ENCODE measurements at places on chromosomes 13 and 19.

- no peak for DNase-seq
Measured at GRCh38 chr13:49308097-49308875, 60.6 kb downstream of the CDADC1 start.

DNA sequence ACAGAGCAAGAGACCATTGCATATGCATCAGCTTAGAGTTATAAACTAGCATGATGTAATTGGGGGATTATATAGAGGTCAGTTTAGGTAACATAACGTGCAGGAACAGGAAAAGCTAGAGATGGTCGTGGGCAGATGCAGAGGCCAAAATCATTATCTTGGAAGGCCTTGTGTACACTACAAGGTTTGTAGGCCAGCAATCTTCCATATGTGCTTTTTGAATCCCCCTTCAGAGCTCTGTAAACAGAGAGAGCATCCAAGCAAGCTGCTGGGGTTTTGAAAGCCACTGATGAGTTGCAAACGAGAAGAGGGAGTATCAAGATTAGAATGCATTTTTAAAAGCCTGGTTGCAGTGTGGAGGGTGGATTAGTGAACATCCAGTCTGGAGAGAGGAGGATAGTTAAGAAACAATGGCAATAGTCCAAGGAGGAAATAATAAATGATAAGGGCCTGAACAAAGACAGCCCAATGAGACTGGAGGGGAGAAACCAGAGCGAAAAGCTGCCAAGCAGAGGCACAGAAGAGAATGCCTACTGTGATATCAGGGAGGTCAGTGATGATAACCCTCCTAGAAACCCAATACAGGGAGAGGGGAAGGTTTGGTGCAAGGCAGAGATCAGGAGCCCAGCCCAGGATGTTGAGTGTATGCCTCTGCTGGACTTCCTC, 109.6 kb downstream of the ZAR1L start:
- DNase-seq = no peak

GRCh38 chr13:98406971-98407370, 169.9 kb downstream of the STK24 start:
- no peak for DNase-seq

DNA sequence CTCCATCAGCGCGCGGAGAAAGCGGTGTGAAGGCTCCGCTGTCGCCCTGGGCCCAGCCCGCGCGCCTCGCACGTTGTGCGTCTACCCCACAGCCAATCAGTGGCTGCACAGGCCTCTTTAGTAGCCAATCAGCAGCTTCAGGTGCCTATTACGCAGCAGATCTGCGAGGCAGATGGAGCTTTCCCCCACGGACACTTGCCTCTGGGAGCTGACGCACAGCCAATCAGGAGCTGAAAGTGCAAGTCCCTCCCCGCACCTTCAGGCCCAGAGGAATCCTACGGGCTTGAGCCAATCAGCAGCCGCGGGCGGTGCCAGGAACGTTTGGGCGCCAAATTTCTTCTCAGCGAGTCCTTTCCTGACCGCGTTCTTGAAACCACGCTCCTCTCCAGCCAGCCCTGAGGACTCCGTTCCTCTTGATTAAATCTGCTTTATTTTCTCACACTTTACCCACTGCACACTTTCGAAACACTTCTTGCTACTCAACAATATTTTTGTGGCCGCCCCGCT, 39.9 kb downstream of the SIGLEC7 start:
- DNase-seq = peak; percentile 81

GRCh38 chr13:35791184-35791851, 314.8 kb upstream of the MAB21L1 start:
- no peak for DNase-seq

GRCh38 chr13:114219392-114219791, 15.3 kb upstream of the CDC16 start:
- no peak for DNase-seq

DNA sequence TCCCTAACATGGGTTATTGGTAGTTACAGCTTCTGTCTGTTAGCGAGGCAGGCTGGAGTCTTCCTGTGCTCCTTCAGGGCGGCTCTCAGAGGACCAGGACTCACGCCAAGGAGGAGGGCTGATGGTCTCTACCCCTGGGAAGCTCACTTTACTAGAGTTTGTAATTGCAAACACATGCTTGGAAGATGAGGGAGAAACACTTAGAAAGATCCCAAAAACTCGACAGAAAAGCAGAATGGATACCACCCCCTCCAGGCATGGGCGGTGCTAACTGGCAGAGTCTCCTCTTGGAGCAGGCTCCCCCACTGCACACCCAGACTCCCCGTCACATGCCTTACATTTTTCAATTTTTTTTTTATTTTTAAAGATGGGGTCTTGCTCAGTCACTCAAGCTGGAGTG, 62.0 kb downstream of the PARP4 start:
- no peak for DNase-seq

DNA sequence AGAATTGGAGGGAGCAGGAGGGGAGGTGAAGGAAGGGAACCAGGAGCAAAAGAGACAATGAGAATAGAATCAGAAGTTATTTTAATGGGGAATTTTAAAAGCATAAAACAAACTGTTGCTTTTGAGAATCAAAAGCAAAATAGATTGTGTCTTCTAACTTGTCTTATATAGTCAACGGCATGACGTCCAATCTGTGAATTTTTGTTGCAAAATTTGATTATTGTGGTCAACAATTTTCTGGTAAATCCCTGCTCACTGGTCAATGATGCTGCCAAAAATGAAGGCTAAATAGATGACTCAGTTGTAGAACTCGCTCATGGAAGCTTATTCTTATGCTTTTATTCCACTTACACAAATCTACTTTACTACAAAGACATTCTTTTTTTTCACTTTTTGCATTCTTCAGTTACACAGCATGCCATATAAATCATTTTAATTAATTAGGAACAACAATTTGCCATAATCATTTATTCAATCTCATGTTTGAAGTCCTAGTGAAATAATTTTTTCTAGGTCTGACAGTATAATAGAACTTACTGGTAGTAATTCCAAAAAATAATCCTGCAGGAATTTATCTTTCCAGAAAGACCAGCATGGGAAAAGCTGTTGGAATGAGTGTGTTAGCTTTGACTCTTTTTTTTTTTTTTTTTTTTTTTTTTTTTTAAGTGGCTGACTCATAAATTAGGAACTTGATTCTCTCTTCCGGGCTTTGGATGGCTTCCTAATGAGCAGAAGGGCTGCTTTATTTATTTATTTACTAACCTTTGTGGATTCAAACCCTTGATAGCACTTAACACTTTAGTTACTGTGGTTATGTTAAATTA, 256.9 kb downstream of the SPRY2 start:
- peak; percentile 22 for DNase-seq

DNA sequence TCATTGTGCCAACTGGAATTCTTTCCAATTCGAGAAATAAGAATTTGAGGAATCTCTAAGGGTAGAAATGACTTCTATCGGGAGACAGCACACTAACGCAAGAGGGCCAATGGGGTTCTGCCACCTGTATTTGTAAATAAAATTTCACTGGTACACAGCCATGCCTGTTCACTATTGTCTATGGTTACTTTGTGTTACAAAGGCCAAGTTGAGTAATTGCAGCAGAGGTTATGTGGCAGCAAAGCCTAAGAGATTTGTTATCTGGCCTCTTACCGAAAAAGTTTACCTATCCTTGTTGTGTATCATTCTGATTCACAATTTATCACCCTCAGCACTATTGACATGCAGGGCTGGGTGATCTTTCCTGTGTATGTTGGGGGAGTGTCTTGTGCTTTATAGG, 278.0 kb downstream of the KLF5 start:
- no peak for DNase-seq

DNA sequence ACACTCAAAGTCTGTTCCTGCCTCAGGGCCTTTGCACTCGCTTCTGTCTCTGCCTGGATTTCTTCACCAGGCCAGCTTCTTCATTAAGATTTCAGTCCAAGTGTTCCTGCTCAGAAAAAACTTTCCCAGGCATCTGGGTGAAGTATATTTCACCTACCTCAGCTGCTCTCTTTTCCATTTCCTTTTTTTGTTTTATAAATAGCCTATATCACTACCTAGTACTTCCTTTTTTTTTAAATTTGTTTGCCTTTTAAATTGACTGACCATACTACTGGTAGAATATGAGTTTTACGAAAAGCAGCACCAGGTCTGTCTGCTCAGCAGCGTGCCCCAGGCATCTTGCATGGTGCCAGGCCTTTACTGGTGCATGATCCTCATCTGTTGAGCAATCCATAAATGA, 1064.4 kb downstream of the UQCRFS1 start:
- no peak for DNase-seq

GRCh38 chr19:46925548-46925950, 64.8 kb downstream of the ARHGAP35 start:
- no peak for DNase-seq

- peak; percentile 95 for DNase-seq
Measured at GRCh38 chr13:19181621-19182485, at the start of gene TUBA3C. Gene TUBA3C (minus strand): TSS chr13:19181824. CDS start chr13:19181747, 77 bp downstream.

- no peak for DNase-seq
Measured at GRCh38 chr13:97266772-97267417, 44.8 kb downstream of the MBNL2 start.

- DNase-seq = peak; percentile 28
Measured at GRCh38 chr13:48950501-48950875, 25.2 kb upstream of the FNDC3A start.

DNA sequence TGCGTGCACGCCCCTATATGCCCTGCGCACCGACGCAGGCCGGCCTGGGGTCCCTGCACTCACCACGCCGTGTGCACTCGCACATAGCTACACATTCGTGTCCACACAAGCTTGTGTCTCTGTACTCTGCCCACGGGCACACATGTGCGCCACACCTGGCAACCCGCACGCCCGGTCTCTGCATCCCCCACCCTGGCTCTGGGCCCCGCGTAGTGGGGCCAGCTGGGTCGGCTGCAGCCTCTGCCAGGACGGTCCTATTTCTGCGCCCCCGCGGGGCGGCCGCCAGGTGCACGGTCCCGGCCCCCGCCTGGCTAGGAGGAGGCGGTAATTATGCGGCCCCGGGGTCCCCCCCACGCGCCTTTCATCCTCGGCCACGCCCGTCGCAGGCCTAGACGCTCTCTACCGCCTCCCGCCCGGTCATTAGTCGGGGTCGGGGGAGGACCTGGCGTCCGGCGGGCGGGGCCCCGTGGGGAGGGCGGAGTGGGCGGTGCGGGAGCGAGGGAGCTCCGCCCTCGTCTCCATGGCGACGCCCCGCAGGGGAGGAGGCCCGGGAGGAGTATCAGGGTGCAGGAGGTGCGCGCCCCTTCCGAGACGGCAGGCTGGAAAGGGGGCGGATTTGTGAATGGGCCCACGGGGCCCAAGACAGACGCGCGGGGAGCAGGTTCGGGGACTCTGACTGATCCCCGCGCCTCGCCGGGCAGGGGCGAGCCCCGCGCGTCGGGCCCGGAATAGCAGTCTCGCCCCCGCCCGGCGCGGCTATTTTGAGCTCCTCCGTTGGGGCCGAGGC, 2.8 kb upstream of the CIRBP start:
- peak; percentile 81 for DNase-seq

DNA sequence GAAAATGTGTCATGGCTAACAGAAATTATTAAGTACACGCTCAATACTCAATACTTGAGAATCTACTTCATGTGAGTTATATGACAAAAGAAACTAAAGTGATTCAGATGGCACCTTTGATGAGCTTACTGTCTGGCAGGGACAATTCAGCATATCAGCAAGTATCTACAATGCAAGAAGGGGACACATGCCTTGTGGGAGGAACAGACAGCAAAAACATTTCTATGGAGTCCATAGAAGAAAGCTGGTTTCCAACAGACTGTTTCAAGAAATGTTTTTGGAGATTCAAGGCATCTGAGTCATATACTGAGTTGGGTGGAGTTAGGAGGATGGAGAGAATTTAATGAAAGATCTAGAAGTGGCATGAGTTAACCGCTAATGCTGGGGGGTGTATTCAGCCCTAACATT, 54.7 kb downstream of the MBNL2 start:
- DNase-seq = no peak

- DNase-seq = no peak
Measured at GRCh38 chr19:35569281-35569781, 5.9 kb upstream of the ATP4A start.

- DNase-seq = no peak
Measured at GRCh38 chr19:10797541-10798256, 38.3 kb downstream of the TMED1 start.

- no peak for DNase-seq
Measured at GRCh38 chr13:106472621-106473020, 62.8 kb downstream of the EFNB2 start.

DNA sequence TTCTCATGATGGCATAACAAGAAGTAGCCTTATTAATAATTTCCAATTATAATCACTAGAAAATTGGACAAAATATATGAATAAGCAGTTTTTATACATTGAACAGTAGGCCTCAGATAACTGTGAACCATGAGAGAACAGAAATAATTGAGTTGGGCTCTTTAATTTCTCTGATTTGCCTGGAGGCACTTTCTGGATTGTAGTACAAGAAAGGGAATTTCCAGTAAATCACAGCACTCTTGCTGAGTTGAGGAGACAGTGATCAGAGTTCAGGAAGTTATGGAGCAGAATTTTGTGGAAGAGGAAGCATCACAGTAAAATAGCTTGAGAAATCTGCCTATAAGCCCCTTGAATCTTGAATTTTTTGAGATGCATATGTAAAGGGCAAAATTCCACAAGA, 216.2 kb downstream of the MAB21L1 start:
- no peak for DNase-seq

GRCh38 chr13:46160471-46161066, 21.4 kb downstream of the LCP1 start:
- peak; percentile 39 for DNase-seq

DNA sequence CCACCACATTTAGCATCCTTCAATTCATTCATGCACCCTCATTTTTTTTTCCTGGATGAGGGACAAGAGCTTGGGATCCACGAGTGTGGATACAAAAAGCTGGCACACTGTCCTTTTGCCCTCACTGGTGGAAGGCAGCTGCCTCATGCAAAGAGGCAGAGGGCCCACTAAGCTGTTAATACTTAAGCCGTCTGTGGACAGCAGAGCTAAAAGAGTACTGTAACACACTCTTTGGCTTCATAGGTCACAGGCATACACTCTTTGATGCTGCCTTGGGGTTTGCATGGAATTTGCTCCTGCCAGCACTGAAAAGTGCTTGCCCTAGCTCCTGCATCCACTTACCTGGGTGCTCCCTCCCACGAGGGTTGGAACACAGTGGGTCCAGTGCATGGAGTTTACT, 978.4 kb upstream of the SPRY2 start:
- no peak for DNase-seq

DNA sequence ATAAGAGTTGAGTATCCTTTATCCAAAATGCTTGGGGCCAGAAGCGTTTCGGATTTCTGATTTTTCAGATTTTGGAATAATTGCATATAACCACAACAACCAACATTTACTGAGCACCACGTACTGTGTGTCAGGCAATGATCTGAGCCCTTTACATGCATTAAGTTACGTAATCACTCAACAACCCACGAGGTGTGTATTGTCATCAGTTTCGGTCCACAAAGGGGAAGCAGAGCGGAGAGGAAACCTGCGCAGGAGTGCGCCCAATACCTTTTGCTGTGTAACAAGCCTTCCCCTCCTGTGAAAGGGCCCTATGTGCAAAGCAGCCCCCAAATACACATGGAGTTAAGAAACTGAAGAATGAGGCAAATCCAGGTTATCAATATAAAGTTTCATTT, 20.7 kb upstream of the NLRP12 start:
- no peak for DNase-seq

GRCh38 chr13:107025991-107026390, 458.1 kb upstream of the ARGLU1 start:
- no peak for DNase-seq

- DNase-seq = no peak
Measured at GRCh38 chr13:113210833-113211232, 1.4 kb downstream of the CUL4A start.

- DNase-seq = no peak
Measured at GRCh38 chr19:32257326-32258073, 87.9 kb upstream of the ZNF507 start.

All from urothelium cell line (cell line).